ENCODE measurements at places on chromosomes 4 and X. TPM values are rescaled to one million over a fixed set of nuclear protein-coding genes. Genes with fewer than 3 reads are reported as not detected.
A peak's percentile ranks its signal among the peaks of the same experiment; 100 is the strongest.

Gene MTTP
- 0.47 TPM for total RNA-seq

Gene GPR173
- total RNA-seq: 0.64 TPM

Gene PPP1R2C
- total RNA-seq: not detected

GRCh38 chr4:81335122-81335912 lies 120.3 kb upstream of the PRKG2 start:
- DNase-seq: no peak

GRCh38 chr4:23811161-23811560 lies 78.7 kb downstream of the PPARGC1A start:
- no peak for DNase-seq

GRCh38 chrX:17242470-17242869 lies 132.5 kb upstream of the NHS start:
- DNase-seq: peak; percentile 3

- DNase-seq: no peak
Measured at GRCh38 chrX:110316351-110317060, 1.4 kb downstream of the AMMECR1 start.

DNA sequence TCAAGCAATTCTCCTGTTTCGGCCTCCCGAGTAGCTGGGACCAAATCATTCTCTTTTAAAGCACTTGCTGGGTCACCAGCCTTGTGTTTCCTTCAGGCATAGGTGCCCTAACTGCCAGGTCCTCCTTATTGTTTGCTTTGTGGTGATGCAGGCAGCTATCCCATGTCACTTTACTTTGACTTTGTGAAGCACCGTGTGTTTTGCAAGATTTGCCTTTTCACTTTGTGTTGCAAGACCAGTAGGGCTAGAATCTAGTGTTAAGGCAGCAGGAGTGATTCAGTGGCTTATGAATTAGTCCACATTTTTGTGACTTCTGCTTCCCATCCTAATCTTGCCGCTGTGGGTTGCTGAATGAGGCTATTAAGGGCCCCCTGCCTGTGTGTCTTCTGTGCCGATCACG lies 20.2 kb downstream of the SYAP1 start:
- DNase-seq: no peak

- no peak for DNase-seq
Measured at GRCh38 chr4:153241970-153242838, 38.0 kb downstream of the TRIM2 start.

DNA sequence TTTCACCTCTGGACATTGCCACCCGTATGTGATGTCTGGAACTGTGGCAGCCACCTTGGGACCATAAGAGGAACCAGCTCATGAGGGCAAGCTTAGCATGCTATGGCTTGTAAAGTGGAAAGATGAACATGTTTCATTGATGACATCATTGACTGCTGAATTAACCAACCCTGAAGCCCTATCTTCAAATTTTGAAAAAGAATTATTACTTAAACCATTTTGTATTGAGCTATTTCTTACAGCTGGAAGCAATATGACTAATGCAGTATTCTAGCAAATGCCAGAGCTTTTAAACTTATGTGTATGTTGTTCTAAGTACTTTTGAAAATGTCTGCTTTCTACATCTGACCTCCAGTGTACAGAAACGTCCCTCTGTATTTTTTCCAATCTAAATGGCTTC lies 18.1 kb downstream of the GUCY2F start:
- no peak for DNase-seq

DNA sequence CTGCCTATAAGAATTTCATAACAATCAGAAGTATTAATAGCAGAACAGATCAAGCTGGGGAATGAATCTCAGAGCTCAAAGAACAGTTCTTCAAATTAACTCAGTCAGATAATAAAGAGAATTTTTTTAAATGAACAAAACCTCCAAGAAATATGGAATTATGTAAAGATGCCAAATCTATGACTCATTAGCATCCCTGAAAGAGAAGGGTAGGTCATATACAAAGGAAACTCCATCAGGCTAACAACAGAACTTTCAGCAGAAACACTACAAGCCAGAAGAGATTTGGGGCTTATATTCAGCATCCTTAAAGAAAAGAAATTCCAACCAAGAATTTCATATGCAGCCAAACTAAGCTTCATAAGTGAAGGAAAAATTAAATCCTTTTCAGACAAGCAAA lies 28.6 kb downstream of the CBR4 start:
- DNase-seq: no peak
